ENCODE measurements at places on chromosomes 11 and 22.
A peak's percentile ranks its signal among the peaks of the same experiment; 100 is the strongest.

DNA sequence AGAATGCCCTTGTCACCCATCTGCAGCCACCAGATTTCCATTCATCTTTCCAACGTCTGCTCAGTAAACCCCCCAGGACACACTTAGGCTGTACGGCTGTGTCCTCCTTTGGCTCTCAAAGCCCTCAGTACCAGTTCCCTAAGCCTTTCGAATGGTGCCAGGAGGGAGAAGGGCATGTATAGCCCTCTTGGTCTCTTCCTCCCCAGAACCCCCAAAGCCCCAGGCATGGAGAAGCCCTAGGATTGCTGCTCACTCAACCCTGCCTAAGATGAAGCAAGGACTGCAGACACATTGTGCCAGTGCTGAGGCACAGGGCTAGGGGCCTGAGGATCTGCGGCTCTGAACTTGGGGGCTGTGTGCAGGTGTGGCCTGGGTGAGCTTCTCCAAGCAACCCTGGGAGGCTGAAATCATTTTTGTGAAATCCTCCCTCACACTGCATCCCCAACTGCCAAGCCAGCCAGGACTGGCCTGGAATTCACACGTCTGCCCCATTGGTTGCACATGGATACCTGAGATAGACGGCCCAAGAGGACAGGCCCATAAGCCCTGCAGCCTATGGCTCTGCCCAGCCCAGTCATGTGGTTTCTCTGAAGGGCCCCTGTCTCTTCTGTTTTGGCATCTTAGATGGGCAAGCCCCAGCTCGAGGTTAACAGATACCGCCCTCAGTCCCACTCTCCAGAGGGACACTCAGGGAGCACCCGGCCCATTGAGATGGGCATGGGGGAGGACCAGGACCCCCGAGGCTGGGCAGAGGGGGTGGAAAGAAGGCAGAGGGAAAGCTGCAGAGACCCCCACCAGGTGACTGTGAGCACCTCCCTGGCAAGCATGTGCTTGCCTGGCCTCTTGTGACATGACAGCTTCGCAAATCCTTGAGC is 34.0 kb downstream of the KCNQ1OT1 start:
- DNase-seq = no peak

- peak; percentile 95 for DNase-seq
Observed at GRCh38 chr11:844693-845644, 2.3 kb downstream of the TSPAN4 start.

DNA sequence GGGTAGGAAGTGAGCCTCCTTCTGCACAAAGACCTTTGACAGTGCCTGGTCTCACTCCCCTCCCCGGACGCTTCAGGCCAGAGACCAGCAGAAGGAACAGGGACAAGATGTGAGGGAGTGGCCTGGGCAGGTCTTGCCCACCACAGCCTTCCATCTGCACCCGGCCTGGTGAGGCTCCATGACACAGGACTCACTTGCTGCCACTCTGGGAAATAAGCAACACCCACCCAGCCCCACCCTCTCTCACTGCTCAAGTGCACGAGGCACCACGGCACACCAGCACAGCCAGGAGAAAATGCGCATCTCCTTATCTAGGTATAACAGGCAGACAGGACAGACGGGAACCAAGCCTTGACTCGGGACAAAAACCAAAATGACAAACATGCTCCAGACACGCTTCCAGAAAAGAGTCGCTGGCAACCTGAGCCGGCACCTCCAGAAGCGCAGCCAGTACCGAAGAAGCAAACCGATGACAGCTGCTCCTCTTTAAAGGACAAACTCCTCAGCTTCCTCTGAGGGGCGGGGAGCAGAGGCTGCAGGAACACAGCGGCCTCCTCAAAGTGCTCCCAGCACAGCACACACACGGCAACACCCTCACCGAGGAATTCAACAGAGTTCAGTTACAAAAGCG is 41.7 kb downstream of the BRD1 start:
- no peak for DNase-seq

- DNase-seq = no peak
Observed at GRCh38 chr11:2551131-2551530, 106.3 kb downstream of the KCNQ1 start.

- DNase-seq = no peak
Observed at GRCh38 chr22:48782326-48782725, 1045.3 kb downstream of the BRD1 start.

DNA sequence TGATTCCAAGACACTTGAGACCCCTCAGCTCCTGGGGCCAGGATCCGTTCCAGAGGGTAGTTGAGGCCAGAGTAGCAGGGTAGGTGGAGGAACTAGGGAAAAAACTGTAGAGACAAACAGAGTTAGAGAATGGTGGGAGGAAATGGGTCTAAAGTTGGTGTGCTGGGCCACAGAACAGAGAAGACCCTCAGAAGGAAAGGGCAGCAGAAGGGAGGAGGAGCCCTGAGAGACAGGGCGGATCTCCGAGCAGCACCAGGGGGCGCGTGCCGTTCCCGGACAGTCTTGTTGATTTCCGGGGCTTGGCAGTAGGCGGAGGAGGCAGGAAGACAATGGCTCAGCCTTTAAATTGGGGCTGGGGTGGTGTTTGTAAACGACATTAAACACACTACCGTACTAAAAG is 2.4 kb upstream of the CECR2 start:
- peak; percentile 89 for DNase-seq

DNA sequence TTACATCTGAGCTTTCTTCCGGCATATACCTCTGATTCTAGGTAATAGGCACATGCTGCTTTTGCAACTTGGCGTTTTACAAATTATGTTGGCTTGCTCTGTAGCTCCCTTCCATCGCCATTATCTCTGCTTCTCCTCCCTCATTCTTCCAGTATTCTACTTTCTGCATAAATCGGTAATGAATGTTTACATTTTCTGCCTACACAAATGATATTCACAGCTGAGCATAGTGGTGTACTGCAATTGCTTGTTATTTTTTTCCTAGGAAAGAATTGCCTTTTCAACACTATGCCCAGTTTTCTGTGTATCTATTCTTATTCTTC is 18.9 kb downstream of the MED15 start:
- DNase-seq = no peak

DNA sequence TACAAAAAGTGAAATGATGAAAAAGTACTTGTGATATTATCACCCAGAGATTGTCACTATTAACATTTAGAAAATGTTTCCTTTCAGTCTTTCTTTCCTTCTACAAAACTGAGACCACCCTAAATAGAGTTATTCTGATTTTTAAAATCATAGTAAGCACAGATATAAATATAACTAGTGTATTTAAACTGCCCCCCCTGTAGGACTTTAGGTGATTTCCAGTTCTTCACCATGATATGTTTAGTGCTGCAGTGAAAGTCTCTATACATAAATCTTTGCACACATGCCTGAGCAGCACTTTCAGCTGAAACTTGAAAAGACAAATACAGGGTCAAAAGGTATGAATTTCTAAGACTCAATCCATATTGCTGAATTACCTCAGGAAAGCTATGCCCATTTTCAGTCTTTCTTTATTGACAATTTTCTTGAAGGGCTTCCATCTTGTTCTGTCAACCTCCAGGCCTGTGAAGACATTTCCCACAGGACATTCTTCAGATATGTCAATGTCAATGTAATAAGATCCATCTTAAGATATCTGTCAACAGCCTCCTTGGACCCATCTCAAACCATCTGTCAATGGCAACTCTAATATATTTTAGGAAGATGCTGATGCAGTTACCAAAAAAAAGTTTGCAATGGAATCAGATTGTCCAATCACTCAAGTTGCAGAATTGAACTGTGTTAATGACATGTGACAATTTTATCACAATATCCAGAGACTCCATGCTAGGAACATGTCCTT is 30.8 kb upstream of the LDLRAD3 start:
- DNase-seq = no peak

- no peak for DNase-seq
Observed at GRCh38 chr11:64430645-64431044, 71.7 kb downstream of the RPS6KA4 start.

- no peak for DNase-seq
Observed at GRCh38 chr11:17413414-17414316, 25.2 kb upstream of the KCNJ11 start.

DNA sequence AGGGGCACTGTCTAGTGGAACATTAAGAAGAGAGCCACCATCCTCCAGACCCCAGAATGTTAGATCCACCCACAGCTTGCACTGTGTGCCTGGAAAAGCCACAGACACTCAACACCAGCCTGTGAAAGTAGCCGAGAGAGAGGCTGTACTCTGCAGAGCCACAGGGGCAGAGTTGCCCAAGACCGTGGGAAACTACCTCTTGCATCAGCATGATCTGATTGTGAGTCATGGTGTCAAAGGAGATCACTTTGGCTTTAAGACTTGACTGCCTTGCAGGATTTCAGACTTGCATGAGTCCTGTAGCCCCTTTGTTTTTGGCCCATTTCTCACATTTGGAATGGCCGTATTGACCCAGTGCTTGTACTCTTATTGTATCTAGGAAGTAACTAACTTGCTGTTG is 115.9 kb upstream of the CCDC179 start:
- DNase-seq = peak; percentile 19

- no peak for DNase-seq
Observed at GRCh38 chr11:130457623-130458409, 9.4 kb downstream of the ADAMTS15 start.

GRCh38 chr11:76073724-76074123 is 132.6 kb downstream of the WNT11 start:
- DNase-seq = no peak

GRCh38 chr11:20226933-20227332 is 66.7 kb upstream of the DBX1 start:
- DNase-seq = no peak

GRCh38 chr11:23404225-23405160 is 544.2 kb upstream of the CCDC179 start:
- DNase-seq = no peak

DNA sequence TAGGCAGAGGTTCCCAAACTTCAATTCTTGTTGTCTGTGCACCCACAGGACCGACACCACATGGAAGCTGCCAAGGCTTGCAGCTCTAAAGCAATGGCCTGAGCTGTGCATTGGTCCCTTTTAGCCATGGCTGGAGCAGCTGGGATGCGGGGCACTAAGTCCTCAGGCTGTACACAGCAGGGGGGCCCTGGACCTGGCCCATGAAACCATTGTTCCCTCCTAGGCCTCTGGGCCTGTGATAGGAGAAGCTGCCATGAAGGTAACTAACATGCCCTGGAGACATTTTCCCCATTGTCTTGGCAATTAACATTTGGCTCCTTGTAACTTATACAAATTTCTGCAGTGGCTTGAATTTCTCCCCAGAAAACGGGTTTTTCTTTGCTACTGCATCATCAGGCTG is 43.6 kb upstream of the SLC6A5 start:
- DNase-seq = no peak

DNA sequence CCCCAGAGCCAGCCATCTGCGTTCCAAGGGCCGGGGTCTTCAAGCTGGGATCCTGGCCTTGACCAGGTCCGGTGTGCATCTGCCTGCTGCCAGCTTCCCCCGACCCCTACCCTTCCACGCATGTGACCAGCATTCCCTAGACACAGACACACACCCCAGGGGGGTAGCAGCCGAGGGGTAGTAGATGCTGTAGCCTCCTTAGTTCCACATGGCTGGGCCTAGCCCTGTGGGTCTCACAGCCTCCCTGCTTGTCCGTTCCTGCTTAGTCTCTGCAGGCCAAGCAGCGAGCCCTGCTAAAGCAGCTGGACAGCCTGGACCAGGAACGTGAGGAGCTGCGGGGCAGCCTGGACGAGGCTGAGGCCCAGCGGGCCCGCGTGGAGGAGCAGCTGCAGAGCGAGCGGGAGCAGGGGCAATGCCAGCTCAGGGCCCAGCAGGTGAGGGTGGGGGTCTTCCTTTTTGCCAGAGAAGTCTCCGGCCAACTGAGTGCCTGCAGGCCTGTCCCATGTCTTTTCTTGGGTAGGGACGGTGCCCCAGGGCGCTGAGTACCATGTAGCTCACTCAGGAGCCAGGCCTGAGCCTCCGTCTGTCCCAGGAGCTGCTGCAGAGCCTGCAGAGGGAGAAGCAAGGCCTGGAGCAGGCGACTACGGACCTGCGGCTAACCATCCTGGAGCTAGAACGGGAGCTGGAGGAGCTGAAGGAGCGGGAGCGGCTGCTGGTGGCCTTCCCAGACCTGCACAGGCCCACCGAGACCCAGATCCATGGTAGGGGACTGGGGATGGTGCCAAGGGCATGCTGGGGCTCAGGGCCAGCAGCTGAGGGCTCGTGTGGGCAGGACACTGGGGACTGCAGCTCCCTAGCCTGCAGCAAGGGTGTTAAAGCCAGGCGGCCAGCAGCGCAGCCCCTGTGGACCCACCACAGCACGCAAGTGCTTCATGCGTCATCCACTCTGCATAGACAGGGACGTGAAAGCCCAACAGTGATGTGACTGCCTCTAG is 13.6 kb downstream of the RNF215 start:
- no peak for DNase-seq

DNA sequence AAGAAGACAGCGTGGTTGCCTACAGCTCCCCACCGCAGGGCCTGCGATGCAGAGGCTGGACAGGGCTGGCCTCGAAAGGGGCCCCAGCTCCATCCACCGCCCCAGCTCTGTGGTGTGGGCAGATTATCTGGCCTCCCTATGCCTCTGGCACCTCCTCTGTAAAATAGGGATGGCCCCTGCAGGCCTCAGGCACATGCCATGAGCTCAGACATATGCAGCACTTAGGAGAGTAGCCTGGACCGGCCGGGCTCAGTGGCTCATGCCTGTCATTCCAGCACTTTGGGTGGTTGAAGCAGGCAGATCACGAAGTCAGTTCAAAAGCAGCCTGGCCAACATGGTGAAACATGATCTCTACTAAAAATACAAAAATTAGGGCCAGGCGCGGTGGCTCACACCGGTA is 7.4 kb downstream of the APOBEC3D start:
- peak; percentile 50 for DNase-seq

DNA sequence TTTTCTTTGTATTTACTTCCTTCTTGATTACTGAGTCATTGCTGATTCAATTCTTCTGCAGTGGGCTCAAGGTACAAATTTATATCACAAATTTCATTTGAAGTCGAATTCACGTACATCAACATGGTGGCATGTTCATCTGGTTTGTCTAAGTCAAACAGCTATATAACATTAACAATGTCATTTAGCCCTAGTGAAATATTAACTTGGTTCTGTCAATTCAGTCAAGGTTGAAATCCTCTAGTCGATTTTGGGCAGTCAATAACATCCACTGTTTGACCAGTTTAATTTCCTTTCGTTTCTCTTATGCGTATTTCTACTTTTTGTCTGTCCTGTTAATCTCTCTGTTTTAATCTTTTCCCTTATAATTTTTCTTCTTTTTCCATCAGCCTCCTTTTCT is 4.1 kb upstream of the ATXN10 start:
- DNase-seq = no peak

DNA sequence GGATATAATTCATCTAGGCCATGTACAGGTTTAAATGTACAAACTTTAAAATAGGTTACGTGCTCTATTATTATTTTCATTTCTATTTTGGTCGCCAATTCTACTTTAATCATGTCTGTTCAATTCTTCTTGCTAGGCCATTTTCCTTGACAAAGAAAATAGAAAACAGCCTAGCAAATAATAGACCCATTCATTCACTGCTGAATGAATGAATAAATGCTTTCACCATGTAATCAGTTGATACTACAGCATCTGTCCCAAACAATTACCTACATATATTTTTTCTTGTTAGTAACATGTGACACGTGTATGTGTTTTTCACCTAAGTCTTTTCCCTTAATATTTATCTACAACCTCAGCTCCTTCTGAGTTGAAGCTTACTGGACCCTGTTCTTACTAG is 27.5 kb downstream of the SNX19 start:
- no peak for DNase-seq

- DNase-seq = no peak
Observed at GRCh38 chr11:74577181-74577580, 15.2 kb upstream of the POLD3 start.

- peak; percentile 98 for DNase-seq
Observed at GRCh38 chr11:85854557-85855340, 434 bp upstream of the CCDC83 start.
